ENCODE measurements at places on chromosomes 3 and 15.

DNA sequence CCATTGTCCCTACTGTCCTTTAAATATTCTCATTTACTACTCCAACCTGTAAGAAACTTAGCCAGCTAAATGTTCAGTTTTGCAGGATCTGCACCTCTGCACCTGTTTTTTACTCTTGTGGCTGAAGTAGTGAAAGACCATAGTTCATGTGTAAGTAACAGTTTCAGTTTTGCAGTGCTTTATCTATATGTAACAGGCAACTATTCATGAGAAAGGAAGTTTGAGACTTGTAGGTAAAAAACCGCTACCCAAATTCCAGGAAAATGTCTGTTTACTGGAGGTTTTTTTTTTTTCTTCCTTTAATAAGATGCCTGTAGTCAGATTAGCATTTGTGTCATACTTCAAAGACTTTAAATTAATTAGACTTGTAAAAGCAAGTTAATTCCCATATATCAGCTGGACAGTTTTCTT lies 25.4 kb upstream of the MBNL1 start:
- DNase-seq, result no peak

DNA sequence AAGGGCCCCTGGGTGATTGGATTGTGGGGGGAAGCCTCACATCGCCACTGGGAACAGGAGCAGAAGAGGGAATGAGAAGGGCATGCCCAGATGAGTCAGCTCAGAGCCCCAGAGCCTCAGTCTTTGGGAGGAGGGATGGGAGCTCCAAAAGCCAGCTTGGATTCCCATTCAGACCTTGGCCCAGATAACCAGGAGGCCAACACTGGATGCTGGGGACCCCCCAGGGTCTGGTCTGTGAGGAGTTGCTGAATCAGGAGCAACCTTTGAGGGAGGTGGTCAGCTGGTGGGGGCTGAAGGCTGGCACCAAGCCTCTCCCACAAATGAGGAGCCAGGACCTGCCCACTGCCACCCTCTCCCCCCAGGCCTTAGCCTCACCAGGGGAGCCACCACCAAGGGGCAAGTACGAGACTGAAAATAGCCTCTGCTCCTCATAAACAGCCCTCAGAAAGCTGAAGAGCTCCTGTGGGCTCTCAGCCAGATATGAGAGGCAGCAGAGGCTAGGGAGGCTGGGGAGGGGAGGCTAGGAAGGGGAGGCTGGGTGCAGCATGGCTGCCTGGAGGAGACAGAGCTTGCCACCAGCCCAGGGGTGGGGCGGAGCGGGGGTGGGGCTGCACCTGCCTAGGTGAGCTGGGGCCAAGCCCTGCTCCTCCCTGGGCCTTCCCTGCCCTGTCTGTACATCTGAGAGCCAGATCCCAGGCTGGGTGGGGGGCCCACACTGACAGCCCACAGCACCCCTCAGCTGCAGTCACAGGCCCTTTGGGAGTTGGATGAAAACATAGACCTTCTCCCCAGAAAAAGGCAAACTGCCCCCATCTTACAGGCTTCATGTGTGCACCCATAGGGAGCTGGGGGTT lies 99.8 kb downstream of the SEC22A start:
- DNase-seq, result no peak

GRCh38 chr15:45378149-45378912 lies at the start of gene GATM:
Gene GATM (minus strand): TSS chr15:45378544. CDS start chr15:45378453, 91 bp downstream.
- peak; percentile 16 for DNase-seq

DNA sequence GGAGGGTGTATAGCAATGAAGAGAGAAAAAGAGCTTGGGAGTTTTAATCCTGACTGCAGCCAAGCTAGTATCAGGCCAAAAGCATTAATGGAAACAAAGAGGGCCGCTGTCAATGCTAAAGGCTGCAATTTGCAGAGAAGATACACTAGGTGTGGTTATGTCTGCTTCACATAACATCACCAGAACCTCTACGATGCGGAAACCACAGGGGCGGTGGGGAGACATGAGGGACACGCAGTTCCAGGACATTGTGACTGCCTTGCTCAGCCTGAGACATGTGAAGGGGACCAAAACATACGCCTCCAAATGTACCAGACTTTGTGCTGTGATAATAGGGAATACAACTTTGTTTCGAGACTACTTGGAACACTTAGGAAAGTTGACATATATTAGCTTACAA lies 88.4 kb downstream of the APBA2 start:
- no peak for DNase-seq

- DNase-seq, result no peak
Measured at GRCh38 chr15:38605744-38606143, 41.1 kb upstream of the RASGRP1 start.

Measured in stimulated activated CD8-positive, alpha-beta memory T cell treated with anti-CD3 and anti-CD28 coated beads, Interleukin-7, amount 100 ng/mL, for 48 hours (primary cell).